Activated CD8-positive, alpha-beta memory T cell treated with anti-CD3 and anti-CD28 coated beads, Interleukin-2, amount 10 ng/mL, durations not matched to agents 7 days and 5 days (primary cell): ENCODE measurements at places on chromosomes 12 and 14.

GRCh38 chr14:29804481-29805266, 123.0 kb downstream of the PRKD1 start:
- DNase-seq, result no peak

DNA sequence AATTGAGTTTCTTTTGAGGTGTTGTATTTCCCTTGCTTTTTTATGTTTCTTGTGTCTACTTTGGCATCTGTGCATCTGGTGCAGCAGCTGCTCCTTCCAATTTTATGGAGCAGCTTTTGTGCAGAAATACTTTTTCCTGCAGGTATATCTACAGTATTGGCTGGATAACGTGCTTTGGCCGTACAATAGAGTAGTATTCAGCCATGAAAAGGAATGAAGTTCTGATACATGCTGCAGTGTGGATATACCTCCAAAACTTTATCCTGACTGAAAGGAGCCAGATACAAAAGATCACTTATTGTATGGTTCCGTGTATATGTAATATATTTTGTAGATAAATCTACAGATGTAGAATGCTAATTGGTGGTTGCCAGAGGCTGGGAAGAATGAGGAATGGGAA, 74.6 kb downstream of the ERC1 start:
- DNase-seq, result no peak

DNA sequence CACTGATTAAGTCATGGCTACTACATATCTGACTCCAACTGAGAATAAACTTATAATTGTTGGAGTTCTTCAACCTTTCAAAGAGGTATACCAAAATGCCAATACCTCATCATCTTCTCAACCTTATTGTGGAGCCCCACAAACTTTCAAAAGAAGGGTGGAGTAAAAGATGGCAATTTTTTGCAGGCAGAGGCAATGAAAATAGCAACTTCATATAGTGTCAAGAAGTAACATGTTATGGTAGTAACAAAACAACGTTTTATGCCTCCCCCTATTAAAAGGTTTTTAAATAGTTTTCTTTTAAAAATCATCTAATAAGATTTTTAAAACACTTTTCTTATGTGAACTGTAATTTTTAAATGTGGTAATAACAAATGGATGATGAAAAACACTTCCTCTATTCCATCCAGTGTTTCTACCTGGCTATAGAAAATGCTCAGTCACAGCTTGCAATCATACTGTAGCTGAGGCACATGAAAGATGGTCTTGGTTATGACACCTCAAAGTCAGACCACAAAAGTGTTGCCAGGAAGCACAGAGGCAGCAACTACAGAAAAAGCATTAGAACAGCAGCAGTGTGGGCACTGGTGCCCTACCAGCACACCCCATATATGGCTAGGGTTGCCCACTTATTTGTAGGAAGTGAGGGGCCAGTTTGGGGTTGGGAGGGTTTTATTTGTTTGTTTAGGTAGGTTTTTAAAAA, 7.0 kb downstream of the PPP1R12A start:
- peak; percentile 80 for DNase-seq

DNA sequence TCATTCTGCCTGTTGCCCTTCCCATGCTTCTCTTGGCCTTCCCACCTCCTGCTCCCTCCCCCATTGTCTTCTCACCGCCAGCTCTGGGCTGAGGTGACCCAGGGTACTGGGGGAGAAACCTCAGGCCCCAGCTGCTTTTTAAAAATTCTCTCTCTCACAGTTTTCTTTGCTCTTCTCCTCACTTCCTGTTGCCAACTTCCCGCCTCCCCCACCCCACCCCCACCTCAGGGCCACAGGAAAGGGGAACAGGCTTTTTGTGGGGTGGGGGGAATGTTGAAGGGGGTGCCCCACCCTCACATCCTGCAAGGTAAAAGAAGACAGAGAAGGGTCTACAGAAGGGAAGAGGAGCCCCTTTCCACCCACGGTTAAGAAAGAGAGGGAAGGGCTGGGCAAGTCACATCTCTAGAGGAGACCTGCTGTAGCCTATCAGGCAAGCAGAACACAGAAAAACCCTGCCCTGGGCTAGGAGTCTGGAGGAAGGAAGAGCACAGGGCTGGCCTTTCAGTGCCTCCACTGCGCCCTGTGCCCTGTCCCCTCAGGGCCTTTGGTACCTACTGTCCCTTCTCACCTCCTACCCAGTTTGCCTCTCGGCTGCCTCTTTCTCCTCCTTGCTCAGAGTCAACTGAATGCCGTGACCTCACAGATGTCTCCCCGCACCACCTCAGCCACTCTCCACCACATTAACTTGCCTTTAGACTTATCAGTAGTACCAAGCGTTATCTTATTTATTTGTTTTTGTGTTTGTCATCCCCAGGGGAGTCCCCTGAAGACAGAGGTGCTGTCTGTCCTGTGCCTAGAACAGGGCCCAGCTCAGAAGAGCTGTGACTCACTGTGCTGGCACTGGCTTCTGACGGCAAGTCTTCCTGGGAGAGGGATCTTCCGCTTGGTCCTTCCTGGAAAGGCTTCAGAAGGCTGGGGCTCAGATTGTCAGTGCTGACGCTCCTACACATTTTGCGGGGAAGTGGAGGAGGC, 1.7 kb downstream of the ARHGAP9 start:
- DNase-seq, result peak; percentile 73

GRCh38 chr12:104951759-104952509, 6.2 kb downstream of the SLC41A2 start:
- no peak for DNase-seq

GRCh38 chr14:50608302-50608851, 48.4 kb downstream of the ATL1 start:
- DNase-seq, result no peak

DNA sequence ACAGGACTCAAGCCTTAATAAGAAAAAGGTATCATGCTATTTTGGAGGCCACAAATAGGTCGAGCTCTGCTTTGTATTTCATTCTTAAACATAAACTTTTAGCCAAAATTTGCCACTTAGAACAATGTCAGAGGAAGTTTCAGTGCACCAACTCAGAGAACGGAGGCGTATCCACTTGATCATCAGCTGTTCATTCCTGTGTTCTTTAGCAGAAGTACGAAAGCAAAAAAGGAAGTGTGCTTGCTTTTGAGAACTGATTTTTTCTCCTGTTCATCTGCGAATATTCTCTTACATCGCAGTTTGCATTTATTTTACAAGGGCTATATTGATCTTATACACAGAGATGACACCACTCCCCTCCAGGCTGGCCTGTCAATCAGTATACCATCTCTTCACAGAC, 188.6 kb upstream of the SOX5 start:
- no peak for DNase-seq

DNA sequence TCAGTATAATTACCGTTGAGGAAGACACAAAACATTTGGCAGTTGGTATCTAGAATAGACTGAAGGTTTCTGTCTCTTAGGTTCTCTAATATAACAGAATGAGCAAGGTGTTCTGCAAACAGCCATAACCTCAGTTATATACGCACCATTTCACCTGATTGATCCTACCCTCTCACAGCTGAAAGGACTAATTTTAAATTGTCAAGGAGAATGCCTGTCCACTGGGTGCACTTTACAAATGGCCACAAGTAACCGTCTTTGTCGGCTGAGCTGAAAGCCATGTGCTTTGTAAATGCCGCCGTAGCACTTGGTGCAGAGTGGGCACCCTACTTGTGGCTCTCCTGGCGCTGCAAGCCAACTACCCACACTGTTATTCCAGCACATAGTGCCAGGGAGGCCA, 466.3 kb downstream of the AACS start:
- DNase-seq, result no peak

DNA sequence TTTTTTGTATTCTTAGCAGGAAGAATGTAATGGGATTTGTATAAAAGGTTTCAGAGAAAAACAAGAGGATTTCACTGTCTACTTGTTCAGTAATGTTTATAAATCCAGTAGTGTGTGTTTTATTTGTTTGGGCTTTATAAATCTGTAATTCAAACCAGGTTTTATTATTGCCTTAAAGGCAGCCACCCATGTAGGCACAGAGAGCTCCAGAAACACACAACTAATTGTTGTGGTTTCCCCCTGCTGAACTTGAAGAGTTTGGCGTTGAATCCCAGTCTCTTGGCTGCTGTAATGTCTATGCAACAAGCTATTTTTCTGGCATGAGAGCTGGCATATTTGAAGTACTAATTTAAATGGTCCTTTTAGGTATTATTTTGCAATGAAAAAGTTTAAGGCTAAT, 63.4 kb upstream of the SLCO1C1 start:
- no peak for DNase-seq

GRCh38 chr12:25056486-25057130, 107.7 kb upstream of the BCAT1 start:
- no peak for DNase-seq

- DNase-seq, result no peak
These were observed 14.2 kb downstream of the SEL1L start for GRCh38 chr14:81519200-81520011.

DNA sequence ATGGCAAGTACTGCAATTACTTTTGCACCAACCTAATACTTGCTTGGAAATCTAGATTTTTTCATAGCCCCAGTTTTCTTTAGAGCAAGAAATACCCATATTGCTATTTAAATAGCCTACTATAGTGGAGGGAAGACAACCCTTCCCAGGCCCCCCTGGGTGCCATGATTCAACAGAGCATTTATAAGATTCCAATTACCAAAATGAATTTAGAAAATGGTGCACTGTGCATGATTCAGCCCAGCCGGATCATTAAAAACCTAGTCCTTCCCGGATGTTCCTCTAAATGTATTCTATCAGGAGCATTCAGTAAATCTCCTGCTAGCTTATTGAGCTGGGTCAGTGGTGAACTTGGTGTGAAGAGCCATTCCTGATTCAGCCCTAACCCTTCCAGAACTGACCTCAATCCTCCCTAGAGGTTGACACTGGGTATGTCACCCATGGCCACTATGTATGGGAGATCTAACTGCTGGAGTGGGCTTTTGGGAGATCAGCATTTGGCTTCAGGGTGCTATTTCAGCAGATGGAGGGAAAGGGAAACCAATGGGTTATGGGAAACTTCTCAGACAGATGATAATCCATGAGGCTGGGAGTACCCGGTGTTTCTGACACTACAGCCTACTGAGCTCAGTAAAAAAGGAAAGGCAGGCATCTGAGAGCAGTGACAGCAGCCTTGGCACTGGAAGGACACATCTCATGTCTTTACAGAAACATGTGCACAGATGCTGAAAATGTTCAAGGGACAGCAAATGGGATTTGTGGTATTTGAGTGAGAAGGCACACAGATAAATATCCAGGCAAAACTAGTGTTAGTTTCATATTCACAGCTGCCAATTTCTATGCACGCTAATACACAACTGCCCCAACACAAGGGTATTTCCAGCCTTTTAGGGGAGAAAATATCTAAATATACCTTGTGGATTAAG, 258.9 kb downstream of the DPF3 start:
- peak; percentile 19 for DNase-seq

DNA sequence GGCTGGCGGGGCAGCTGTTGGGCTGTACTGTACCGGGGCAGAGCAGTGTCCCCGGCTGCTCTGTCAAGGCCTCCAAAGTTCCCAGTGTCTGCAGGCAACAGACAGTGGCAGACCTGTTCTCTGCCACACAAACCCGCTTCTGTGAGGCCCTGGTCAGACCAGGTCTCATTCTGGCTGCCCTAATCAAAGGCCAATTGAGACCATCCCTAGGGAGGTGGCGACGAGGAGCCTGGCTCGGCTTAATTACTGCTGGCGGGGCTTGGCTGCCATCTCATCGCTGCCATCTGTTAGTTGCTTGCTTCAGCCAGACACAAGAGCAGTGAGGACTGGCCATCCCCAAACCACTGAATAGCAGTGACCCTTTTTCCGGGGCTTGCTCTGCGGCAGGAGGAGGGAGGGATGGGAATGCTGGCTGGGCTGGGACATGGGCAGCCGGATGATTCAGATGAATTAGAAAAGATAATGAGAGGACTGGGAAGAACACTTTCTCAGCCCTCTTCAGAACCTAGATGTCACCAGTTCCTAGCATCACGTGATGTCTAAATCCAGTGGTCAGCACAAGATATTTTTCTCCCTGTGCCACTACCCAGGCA, 24.5 kb downstream of the ERG28 start:
- no peak for DNase-seq

DNA sequence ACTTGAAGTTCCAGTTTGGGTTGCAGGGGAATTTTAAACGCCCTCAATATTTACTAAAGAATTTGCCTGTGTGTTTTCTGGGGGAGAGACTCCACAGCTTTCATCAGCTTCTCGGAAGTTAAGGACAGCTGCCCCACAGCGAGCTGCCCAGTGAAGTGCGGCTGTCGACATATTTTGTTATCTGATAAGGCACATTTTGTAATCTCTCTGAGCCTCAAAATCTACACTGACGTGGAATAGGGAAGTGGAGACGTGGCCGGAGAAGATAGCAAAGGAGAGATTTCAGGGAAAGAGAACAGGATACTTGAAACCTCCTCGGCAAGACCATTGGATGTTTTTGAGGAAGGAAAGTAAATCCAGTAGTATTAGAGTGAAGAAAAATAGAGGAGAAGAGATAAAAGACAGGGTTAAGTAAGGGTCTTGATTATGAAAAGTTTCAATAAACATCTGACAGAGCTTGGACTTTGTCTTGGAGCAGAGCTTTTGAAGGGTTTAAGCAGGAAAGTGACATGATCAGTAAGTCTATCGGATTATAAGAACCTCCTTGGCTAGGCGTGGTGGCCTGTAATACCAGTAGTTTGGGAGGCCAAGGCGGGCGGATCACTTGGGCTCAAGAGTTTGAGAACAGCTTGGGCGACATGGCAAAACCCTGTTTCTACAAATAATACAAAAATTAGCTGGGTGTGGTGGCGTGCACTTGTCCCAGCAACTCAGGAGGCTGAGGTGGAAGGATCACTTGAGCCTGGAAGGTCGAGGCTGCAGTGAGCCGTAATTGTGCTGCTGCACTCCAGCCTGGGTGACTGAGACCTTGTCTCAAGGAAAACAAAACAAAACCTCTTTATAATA, 1.1 kb downstream of the POLR3B start:
- no peak for DNase-seq

DNA sequence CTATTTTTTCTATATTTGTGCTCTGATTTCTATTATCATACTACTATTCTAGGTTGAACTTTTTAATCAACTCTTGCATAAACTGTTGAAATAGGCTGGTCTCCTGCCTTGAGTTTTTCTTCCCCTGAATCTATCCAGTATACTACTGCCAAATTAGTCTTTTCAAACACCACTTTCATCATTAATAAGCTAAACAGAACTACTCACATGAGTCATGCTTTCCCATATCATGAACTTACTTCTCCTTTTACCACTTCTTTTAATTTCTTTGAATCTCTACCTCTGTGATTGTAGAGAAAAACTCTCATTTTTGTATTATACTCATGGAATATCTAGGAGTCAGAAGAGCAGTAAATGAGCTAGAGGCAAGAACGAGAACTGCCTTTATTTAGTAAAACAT, 340.3 kb upstream of the PDE3A start:
- DNase-seq, result no peak

GRCh38 chr12:69008520-69008919, 75.5 kb upstream of the CPM start:
- DNase-seq, result no peak

- no peak for DNase-seq
These were observed 70.7 kb downstream of the SCARB1 start for GRCh38 chr12:124792961-124793441.
